ENCODE measurements at places on chromosomes 13 and 19.

DNA sequence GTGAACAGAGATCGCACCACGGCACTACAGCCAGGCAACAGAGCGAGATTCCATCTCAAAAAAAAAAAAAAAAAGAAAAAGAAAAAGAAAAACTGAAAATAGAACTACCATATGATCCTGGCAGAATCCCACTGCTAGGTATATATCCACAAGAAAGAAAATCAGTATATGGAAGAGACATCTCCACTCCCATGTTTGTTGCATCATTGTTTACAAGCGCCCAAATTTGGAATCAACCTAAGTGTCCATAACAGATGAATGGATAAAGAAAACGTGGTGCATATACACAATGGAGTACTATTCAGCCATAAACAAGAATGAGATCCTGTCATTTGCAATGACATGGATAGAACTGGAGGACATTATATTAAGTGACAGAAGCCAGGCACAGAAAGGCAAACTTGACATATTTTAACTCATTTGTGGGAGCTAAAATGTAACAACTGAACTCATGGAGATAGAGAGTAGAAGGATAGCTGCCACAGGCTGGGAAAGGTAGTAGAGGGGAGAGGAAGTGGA, 26.1 kb downstream of the DYRK1B start:
- DNase-seq, result no peak

DNA sequence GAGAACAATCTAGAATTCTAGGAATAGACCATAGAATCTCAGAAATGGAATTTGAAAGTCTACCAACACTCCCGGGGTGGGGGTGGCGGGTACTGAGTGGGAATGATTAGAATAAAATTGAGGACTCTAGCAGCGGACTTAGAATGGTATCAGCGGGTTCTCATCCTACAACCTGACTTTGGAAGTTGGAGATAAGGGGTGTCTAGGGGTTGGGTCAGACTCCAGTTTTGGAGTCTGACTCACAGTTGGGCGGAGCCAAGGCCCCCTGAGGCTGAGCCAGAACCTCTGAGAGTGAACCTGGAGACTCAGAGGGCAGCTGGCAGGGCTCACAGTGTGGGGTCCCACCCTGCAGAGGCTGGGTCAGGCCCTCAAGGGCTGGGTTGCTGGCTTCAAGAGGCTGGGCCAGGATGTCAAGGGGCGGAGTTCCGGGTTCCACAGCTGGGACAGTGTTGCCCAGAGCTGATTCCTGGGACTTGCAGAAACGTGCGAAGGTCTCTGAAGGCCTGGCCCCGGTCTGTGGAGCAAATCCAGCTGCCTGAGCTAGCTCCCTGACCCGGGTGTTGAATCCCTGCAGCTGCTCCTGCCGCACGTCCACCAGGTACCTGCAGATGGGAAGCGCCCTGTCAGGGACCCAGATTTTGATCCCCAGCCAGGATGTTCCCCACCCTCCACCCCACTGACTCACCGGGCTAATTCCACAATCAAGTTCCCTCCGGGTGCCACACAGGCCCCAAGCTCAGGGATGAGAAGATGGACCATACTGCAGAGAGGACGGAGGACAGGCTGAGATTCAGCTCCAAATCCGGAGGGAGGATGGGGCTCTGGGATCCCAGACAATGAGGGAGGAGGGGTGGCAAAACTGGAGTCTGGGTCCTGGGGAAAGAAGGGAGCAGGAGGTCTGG, 1.6 kb upstream of the TNNI3 start:
- DNase-seq, result no peak

GRCh38 chr19:52922841-52923777, at the start of gene ZNF888:
Gene ZNF888 (minus strand): TSS chr19:52923428. CDS start chr19:52917873, 5,555 bp downstream.
- peak; percentile 77 for DNase-seq

DNA sequence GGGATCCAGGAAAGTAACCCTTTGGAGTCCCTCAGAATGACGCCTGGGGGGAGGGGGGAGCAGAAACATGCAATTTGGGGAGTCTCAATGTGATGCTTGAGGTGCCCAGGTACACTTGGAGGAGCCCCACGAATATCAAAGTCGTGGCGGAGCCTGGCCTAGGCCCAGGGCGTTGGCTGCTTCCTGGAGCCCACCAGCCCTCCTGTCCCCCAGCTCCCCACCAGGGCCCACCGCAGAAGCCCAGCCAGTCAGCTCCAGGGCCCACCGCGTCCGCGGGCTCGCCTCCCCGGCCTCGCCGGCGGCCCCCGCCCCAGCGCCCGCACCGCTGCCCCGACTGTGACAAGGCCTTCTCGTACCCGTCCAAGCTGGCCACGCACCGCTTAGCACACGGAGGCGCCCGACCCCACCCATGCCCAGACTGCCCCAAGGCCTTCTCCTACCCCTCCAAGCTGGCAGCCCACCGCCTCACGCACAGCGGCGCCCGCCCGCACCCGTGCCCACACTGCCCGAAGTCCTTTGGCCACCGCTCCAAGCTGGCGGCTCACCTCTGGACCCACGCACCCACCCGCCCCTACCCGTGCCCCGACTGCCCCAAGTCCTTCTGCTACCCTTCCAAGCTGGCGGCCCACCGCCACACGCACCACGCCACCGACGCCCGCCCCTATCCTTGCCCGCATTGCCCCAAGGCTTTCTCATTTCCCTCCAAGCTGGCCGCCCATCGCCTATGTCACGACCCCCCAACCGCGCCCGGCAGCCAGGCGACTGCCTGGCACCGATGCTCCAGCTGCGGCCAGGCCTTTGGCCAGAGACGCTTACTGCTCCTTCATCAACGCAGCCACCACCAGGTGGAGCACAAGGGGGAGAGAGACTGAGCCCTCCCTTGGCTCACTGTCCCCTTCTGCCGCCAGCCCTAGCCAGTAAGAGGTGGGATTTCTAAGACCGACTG, 2.1 kb downstream of the ZNF575 start:
- DNase-seq, result no peak

DNA sequence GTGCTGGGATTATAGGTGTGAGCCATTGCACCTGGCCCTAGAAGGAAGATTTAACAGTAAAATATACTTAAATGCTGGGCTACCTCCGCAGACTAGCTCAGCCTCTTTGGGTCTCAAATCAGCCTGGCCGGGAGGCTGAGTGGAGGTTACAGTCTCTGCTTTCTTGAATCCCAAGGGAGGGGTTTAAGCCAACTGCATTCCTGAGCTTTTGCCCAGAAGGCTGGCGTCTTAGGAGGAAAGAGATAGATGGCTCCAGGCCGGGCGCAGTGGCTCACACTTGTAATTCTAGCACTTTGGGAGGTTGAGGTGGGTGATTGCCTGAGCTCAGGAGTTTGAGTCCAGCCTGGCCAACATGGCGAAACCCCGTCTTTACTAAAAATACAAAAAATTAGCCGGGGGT, 623 bp upstream of the C5AR1 start:
- DNase-seq, result no peak

DNA sequence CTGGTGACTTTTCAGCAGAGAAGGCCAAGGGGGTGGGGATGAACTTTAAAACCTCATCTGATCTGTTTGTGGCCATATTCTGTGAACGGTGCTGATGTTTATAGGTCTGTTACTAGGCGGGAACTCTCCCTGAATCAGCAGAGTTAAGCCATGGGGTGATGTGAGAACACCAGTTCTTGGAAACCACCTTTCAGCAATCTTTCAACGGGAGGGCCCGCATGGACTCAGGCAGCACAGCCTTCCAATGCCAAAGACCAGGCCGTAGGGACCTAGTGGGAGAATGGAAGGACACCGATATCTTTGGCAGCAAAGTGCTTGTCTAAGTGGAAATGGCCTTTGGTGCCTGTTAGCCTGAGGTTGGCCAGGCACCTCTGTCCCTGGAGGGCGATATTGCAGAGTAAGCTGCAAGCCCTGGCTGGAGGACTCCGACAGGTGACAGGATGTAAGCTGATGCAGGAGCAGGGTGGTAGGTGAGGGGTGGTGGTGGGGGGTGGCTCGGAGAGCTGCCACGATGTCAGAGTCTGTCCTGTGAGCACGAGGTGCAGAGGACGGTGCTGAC, 57.0 kb downstream of the ERCC5 start:
- DNase-seq, result no peak

- no peak for DNase-seq
These were observed 23.0 kb upstream of the IRS2 start for GRCh38 chr13:109809216-109809932.

DNA sequence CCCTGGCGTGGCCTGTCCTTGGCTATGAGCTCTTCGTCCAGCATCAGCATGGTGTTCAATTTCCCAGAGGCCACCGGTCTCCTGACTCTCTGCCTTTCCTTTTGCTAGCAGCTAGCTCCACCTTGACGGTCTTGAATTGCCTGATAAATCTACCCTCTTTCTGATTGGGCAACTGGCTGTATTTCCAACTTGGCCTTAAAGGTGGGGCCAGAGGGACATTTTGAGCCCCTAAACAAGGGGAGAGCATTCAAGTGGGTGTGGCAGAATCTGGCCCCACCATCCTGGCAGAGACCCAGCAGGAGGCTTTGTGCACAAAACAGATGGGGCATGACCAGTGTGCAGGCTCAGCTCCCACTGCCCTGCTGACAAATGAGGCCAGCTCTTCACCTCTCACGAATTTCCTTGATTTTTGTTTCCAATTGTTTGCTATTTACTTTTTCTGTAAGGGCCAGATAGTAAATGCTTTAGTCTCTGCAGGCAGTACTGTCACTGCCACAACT, 148.9 kb upstream of the VSTM2B start:
- DNase-seq, result no peak

- DNase-seq, result no peak
These were observed 49.8 kb downstream of the KATNAL1 start for GRCh38 chr13:30257468-30258099.

DNA sequence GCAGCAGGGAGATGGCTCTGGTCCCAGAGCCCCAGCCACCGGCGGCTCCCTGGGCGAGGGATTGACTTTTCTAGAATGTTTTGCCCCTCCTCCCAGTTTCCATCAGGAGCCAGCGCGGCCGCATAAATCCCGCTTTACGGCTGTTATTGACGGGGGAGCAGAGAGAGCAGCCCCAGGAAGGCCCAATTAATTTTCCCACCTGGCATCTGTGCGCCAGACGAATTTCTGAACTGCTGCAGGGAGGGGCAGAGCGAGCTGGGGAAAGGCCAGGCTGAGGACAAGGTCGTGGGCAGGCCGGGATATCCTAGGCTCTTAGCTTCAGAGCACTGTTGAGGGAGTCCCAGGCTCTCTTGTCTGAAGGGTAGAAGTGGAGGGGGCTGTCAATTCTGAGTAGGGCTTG, 24.7 kb downstream of the ZNRF4 start:
- no peak for DNase-seq

- no peak for DNase-seq
These were observed 41.9 kb upstream of the ZNF536 start for GRCh38 chr19:30330266-30330665.

GRCh38 chr19:40797963-40798682, 868 bp upstream of the EGLN2 start:
- DNase-seq, result no peak

DNA sequence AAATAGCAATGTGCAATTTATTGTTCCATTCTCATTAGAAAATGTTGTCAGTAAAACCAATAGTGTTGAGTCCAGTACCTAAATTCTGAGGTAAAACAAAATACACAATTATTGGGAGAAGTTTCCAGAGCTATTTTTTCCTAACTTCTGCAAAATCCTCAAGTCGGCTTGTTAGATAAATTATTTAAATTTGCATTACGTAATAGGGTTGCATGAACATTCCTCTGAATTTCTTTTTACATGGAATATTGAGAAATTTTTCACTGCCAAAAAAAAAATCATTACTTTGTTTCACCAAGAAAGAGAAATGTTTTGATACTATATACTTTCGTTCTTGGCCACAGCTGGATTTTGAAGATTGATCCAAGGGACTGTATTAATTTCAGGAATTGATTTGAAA, 1.5 kb downstream of the ZNF507 start:
- DNase-seq, result no peak

DNA sequence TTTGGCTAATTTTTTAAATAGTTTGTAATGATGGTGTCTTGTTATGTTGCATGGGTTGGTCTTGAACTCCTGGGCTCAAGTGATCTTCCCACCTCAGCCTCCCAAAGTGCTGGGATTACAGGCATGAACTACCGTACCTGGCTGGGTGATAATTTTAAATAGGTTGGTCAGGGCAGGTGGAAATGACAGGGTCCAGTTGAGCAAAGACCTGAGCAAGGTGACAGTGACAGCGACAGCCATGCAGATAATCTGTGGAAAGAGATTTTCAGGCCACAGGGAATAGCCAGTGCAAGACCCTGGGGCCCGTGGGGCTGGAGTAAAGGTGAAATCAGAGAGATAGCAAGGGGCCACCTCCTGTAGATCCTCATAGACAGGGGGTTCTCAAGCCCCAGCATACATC, 3.5 kb downstream of the SPACA6 start:
- DNase-seq, result no peak

- no peak for DNase-seq
These were observed 360.5 kb downstream of the KCNRG start for GRCh38 chr13:50375792-50376191.

GRCh38 chr19:6754136-6754535, 13.1 kb downstream of the SH2D3A start:
- no peak for DNase-seq

DNA sequence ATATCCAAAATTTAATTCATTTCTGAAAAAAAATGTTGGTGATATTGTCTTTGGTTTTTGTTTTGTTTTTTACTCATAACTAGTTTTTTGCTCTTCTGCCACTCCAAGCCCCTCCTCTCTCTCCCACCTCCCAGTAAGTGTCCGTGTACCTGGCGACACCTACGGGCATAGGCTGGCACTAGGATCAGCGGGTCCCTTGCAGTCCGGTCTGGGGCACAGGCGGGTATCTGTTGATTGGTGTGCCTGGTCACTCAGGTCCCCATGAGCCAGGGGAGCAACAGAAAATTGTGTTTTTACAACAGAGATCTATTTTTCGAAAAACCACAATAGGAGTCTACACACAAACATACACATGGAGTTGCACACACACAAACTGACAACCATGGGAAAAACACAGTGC, 104.8 kb downstream of the ZIC5 start:
- DNase-seq, result no peak

- no peak for DNase-seq
These were observed 1.2 kb downstream of the IZUMO4 start for GRCh38 chr19:2097886-2098327.

GRCh38 chr19:18377026-18377425, 8.9 kb upstream of the GDF15 start:
- no peak for DNase-seq

DNA sequence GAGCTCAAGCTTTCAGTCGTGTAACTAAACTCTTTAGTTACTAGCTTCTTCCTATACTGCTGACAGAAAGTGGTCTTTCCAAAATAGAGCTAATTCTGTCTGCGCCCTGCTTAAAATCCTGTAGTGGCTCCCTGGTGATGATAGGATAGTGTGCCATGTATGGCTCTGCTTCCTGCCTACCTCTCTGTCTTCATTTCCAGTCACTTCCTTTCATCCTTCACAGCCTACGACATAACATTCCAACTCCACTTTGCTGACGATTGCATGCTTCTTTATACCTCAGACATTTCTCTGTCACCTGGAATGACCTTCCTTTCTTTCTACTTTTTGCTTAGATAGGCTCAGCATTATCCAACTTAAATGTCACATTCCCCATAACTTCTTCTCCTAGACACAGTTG, 190.8 kb downstream of the MAB21L1 start:
- no peak for DNase-seq

GRCh38 chr19:3381701-3382372, 15.5 kb downstream of the NFIC start:
- DNase-seq, result no peak

GRCh38 chr19:53007200-53007599, 6.5 kb upstream of the ERVV-1 start:
- no peak for DNase-seq

GRCh38 chr19:9075064-9075949, 11.6 kb upstream of the OR1M1 start:
- DNase-seq, result no peak
